Body of pancreas (tissue), 4 donors: ENCODE measurements at places on chromosomes 3 and 15. TPM values are rescaled to one million over a fixed set of nuclear protein-coding genes. Genes with fewer than 3 reads are reported as not detected.

CCR9 gene
- total RNA-seq, result not detected

SYNPR gene
- 0.52 TPM for total RNA-seq

DNA sequence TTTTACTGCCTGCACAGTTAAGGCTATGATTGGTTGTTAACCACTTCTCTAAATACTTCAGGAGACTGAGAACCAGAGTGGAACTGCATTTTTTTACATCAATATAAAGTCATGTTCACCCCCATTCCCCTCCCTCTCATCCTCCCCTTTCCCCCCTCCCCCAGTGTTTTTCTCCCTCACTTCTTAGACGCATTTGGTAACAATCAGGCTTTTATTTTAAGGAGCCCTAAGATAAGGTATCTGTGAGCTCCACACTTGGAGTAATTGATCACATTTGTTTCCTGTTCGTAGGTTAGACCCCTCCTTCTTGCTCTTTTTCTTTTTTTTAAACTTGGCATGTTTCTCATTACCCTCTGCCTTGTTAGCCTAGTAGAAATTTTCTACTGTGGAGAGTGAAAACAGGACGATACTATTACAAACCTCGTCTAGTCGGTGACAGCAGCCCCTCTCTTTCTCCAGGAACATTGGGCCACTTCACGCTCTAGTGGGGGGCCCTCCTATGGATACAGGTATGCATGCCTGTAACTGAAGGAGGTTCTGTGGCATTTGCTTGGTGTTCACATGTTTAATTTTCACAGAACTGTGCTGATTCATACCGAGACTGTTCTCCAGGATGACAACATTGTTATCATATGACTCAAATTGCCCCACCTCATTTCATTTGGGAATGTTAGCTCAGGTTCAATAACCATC is 314.4 kb downstream of the MECOM start:
- DNase-seq, result no peak

GRCh38 chr15:45386974-45387373 is 8.6 kb upstream of the GATM start:
- no peak for DNase-seq
